Lower lobe of right lung (tissue), 2 donors: ENCODE measurements at places on chromosomes 1 and 21.

- DNase-seq, result no peak
These were observed 9.5 kb downstream of the RNU1-2 start for GRCh38 chr1:16905110-16905867.

GRCh38 chr1:22889213-22889827 lies 83.3 kb downstream of the LACTBL1 start:
- no peak for DNase-seq

GRCh38 chr1:90074137-90074536 lies 79.2 kb downstream of the ZNF326 start:
- no peak for DNase-seq

DNA sequence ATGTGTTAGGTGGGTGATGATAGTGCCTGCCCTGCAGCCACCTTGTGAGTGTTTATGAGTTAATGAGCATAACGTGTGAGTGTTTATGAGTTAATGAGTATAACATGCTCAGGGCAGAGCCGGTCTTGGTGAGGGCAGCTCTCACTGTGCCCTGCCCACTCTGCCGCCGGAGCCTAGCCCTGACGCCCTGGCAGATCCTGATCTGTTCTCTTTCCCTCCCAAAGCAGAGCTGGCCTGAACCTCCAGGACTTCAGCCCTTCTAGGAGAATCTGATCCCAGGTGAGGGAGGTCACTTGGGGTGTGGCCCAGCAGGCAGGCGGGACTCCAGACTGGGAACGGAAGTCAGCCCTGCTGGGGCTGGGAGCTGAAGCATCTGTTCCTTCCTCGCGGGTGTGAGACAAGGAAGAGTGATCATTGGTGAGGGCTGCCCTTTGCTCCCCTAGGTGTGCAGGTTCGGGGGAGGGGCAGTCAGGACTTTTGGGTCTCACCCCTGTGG lies 5.7 kb downstream of the FBLIM1 start:
- DNase-seq, result no peak

- no peak for DNase-seq
These were observed at the start of gene MLLT11 for GRCh38 chr1:151060007-151060656. Gene MLLT11, plus strand, starts transcription at chr1:151060397. Its CDS starts 6,828 bp downstream, at chr1:151067225.

- DNase-seq, result no peak
These were observed 2.8 kb downstream of the HPDL start for GRCh38 chr1:45329445-45329844.

GRCh38 chr1:174131032-174131638 lies 28.2 kb upstream of the RABGAP1L start:
- DNase-seq, result no peak

DNA sequence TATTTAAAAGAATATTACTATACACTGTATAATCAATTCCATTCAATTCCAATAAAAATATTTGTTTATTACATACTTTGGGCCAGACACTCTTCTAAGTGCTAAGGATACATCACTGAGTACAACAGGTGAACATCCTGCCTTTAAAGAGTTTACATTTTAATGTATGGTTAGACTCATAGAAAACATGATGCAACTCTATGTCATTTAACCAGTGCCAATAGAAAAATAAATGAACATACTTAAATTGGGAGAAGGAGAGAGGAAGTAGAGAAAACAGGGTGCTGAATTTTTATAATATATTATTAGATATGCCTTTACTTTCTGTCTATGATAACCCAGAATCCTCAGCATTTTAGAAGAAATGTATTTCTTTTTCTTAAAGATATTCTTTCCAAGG lies 119.2 kb downstream of the TSEN15 start:
- DNase-seq, result no peak

- DNase-seq, result no peak
These were observed 8.5 kb downstream of the GPR3 start for GRCh38 chr1:27400963-27401341.

DNA sequence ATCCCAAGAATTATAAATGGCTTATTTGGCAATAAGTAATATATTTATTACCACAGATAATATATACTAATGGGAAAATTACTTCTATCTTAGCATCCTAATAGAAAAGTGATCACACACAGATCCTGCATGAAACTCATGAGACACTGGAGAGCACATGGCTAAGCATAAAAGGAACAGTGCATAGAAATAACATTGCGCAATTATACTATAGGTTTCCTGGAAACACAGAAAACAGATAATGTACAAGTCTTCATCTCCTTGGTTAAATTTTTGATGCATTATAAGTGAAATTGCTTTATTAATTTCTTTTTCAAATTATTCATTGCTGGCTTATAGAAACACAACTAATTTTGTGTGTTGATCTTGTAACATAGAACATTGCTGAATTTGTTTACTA lies 210.4 kb downstream of the USH2A start:
- DNase-seq, result no peak

DNA sequence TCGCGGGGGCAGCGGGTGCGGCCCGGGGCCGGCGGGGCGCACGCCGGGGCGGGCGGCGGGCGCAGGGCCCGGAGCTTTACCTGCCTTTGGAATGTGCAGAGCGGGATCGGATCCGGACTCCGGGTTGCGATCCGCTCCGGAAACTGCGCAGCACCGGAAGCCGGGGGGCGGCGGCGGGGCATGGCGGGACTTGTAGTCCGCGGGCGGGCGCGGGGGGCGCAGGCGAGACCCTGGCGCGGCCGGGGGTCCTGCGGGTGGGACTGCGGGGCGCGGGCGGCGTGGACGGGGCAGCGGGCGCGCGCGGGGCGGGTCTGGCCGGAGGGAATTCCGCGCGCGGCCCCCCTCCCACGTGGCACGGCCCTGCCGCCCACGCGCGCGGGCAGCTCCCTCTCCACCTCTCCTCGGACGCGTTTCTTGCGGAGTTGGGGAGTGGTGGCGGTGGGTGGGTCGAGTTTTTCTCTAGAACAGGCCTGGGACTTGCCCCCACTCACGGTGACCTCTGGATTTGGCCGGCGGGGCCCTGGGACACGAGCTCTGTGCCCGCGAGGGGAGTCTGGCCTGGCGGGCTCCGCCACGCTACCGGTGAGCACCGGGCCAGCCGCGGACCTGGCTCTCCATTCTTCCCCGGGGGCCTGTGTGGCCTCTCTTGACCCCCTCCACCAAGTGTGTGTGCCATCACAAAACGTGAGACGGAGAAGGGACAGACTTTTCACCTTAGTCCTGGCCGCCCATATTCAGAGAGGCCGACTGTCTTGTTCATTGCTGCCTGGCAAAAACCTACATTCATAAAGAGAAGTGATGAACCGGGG lies at the start of gene PRDM15:
PRDM15 (minus strand) TSS at position 155 of the 809 bp plus-strand sequence. CDS start 18,981 bp downstream, outside the sequence.
- peak; percentile 86 for DNase-seq

DNA sequence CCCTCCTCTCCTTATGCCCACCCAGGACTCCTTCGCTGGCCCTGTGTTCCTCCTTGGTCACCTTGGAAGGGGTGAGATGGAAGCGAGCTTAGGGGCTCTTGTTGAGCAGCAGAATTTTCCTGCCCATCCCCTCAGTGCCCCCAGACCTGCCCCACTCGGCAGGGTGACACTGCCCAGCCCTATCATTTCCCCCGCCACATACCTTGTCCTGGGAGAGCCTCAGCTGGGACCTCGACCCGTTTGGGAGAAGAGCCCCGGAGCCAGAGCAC lies 1.4 kb upstream of the FNDC5 start:
- no peak for DNase-seq

DNA sequence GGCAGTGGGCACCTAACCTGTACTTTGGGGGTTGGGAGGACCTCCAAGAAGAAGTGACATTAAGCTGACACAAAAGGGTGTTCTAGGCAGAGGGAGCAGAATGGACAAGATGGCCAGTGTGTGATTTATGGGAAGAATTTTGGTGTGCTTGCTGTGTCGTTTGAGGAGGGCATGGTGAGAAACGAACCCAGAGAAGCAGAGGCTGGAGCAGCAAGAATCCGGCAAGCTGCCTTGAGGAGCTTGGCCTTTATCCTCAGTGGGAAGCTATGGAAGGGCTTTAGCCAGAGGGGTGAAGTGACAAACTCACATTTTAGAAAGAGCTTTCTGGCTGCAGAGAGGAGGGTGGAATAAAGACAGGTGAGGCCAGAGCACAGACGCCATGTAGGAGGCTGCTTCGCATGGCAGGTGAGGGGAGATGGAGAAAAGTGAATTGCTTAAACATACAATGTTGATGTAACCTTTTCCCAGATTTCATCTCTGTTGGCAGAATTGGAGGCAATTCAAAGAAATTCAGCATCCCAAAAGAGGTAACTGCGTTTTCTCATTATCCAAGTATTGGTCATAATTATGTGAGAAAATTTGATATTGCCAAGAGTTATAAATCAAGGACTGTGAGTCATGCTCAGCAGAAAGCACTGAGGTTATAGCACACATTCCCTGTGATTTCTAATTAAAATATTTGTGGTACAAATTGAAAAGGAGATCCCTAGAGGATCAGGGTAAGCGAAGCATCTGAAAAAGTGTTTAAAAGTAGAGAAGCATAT lies 26.5 kb downstream of the TRIM45 start:
- DNase-seq, result no peak

DNA sequence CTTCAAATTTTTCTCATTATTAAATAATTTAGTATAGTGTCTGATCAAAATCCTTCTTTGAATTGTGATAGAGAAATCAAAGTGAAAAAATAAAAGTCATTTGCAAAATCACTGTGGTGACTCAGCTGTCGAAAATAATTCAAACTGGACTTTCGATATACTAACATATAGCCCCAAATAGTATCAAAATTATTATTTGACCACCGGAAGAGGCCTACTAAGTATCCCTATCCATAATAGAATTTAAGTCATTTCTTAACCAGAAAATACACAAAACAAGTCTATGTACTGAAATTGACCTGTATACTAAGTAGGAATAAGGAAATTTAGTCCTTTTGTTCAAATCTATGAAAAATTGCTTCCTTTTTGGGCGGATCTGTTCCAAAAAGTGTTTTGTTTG lies 180.7 kb downstream of the MRPL39 start:
- DNase-seq, result no peak

DNA sequence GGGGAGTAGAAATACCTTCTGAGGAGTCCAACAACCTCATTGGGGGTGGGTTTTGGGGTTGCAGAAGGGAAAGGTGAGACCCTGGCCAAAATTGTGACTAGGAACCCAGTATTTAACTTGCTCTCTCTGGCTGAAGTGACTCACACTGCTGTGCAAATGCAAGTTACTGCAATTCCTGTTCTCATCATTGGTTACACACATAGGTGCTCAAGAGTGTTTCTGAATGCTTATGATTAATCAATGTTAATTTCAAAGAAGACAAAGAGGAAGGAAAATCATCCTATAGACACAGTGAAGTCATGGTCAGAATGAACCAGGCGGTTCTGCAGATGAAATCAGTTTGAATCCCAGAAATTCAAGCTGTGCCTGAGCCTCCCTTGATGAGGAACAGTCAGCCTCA lies 3.1 kb downstream of the ASCL5 start:
- DNase-seq, result no peak

- DNase-seq, result no peak
These were observed 178.8 kb upstream of the NFIA start for GRCh38 chr1:60903591-60903990.

DNA sequence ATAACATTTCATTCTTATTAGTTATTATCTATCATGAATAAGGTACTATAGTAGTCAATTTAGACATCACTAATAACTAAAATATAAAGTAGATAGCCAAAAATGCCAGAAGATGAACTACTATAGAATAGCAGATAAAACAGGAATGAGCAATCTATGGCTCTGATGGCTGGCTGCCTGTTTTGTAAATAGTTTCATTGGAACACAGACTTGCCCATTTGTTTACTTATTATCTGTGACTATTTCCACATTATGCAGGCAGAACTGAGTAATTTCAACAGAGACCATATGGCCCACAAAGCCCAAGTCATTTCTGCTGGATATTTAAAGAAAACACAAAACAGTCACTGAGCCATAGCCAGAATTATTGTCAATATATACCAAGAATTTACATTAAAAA lies 222.1 kb downstream of the COL24A1 start:
- DNase-seq, result no peak

- no peak for DNase-seq
These were observed 14.5 kb upstream of the CFAP298 start for GRCh38 chr21:32626621-32627196.

DNA sequence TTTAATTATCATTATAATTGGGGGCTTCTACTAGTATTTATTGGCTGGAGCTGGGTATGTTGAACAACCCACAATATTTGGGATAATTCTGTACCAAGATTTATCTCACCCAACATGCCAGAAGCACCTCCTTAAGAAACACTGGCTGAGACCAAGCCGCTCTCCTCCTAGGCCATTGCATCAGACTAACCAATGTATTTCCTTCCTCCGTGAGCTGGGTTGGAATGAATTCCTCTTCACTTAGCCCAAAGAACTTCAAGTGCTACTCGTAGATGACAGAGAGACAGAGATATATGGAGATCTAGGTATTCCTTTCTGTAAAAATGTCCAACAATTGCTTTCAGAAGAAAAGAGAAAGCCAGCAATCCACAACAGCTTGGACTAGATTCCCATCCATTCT lies 87.2 kb upstream of the ETS2 start:
- DNase-seq, result no peak

- peak; percentile 46 for DNase-seq
These were observed 62.1 kb downstream of the PRKCZ start for GRCh38 chr1:2112280-2112701.

- no peak for DNase-seq
These were observed 9.1 kb upstream of the MTF1 start for GRCh38 chr1:37868466-37868865.

DNA sequence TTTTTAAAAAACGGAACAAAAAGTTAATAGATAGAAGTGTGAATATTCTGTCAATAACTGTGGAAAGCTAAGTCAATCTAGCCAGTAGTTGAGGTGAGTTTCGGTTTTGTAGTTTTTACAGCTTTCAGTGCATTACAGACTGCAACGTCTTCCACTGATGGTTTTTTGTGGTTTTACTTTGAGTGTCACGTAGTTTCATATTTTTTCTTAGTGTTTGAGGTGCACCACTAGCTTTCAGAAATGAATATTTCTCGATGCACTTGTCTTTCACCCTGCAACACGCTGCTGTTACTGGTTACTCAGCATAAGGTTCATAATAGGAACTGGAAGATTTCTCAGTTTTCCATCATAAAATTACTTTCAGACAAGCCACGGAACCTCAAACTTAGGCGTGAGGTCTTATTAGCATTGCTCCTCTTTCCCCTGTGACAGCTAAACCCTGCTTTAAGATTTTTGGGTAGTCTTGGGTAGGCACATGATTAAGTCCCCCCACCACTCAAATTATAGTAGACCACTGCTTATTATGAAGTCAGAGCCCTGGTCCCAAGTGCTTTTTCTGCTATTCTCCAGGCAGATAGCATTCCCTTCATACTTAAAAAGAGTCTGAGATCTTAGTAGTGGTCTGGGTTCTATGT lies 1412.7 kb downstream of the KCNT2 start:
- no peak for DNase-seq

DNA sequence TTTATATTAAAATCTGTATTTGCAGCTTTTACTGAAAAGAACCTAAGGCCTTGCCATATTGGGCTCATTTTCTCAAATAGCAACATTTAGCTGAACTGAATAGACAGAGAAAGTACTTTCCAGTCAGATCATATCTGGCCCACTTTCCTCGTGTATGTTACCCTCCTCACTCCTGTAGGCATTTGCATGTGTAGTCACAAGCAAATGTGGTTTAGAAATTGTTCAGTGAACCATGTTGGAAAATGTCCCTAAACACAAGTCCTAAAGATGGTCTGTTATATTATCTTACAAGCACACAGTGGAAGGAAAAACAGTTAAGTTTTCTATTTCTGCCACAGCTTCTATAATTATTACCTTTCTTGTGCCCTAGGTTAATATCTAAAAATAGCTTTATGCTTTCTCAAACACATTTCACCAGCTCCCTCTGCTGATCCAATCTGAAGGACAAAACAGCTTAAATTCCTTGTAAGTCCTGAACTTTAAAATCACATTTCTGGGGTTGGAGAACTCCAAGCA lies 606 bp upstream of the FMO4 start:
- no peak for DNase-seq

- no peak for DNase-seq
These were observed 128.2 kb downstream of the KCNN3 start for GRCh38 chr1:154741741-154742495.
